T-helper 17 cell (primary cell): ENCODE measurements at places on chromosomes 7 and 10. TPM values are rescaled to one million over a fixed set of nuclear protein-coding genes. Genes with fewer than 3 reads are reported as not detected.
A peak's percentile ranks its signal among the peaks of the same experiment; 100 is the strongest.

DNA sequence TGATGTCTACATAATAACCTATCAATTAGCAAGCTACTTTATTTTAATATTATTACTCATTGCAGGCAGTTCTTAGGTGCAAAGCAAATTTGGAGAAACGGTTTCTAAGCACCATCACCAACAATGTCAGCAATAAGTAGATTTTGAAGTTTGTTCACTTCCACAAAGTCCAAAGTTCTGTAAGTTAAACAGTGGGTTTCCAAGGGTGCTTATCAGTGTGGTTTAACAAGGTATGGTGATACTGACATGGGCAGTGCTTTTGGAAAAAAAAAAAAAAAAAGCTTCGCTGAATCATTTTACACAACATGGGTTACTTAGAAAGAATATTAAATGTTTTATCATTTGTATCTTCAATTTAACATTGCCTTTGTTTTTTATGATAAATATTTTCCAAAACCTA is 101.8 kb downstream of the SPAG6 start:
- H3K4me1 ChIP-seq: peaks cover 2% of the 10 kb centered on the region
- peaks cover 6% of the 10 kb centered on the region for H3K36me3 ChIP-seq
- no peak for DNase-seq
- H3K4me3 ChIP-seq: no peak overlapping the region
- H3K27me3 ChIP-seq: peaks cover 42% of the 10 kb centered on the region

DNA sequence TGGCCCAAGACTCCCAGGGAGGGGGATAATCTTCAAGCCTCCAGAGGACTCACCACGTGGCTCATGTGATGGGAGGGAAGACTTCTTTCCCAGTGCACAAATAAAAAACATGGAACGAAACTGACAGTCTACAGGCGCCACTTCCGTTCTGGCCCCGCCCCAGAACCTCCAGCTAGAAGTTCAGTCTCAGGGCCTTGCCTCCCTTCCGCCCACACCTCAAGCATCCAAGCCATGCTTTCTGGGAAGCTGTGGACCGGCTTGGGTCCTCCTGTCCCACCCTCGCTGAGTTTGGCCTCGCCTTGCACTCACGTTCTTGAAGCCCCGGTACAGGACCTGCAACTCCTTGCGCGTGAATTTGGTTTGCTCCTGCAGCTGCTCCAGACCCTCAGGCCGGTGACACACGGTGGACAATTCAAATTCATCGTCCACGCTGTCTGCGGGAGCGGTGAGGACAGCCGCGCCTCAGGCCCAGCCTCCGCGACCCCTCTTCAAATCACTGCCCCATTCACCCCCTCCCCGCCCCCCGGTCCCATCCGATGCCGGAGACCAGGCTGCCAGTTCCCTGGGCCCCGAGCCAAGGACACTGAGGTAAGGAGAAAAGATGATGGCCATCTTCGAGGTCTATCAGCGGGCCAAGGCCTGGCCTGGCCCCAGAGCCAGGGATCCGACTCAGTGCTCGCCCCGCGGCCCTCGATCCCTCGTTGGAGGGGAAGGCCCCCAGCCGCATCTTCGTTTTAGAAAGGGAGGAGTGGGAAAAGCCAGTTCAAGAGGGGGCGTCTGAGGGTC is 10.7 kb upstream of the OGA start:
- no peaks in the 10 kb centered on the region for H3K27me3 ChIP-seq
- no peak overlapping the region for H3K4me3 ChIP-seq
- H3K36me3 ChIP-seq: no peaks in the 10 kb centered on the region

DNA sequence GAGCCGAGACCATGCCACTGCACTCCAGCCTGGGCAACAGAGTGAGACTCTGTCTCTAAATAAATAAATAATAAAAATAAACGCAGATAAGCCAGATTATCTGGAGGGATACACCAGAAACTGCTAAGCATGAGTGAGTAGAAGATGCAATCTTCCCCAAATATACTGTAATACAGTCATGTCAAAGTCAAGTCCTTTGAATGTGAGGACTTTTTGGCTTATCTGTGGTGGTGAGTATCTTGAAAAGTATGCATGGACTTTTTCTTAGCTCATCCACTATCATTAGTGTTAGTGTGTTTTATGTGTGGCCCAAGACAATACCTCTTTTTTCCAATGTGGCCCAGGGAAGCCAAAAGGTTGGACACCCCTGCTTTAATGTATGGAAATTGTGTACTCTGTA is 44.7 kb upstream of the PITRM1 start:
- no peak for DNase-seq
- H3K36me3 ChIP-seq: no peaks in the 10 kb centered on the region
- no peak overlapping the region for H3K4me3 ChIP-seq
- H3K27me3 ChIP-seq: no peaks in the 10 kb centered on the region
- no peaks in the 10 kb centered on the region for H3K4me1 ChIP-seq

GRCh38 chr7:137120690-137121089 is 222.8 kb downstream of the PTN start:
- DNase-seq: no peak
- no peak overlapping the region for H3K27ac ChIP-seq
- no peaks in the 10 kb centered on the region for H3K27me3 ChIP-seq
- no peaks in the 10 kb centered on the region for H3K36me3 ChIP-seq
- H3K4me1 ChIP-seq: no peaks in the 10 kb centered on the region

DNA sequence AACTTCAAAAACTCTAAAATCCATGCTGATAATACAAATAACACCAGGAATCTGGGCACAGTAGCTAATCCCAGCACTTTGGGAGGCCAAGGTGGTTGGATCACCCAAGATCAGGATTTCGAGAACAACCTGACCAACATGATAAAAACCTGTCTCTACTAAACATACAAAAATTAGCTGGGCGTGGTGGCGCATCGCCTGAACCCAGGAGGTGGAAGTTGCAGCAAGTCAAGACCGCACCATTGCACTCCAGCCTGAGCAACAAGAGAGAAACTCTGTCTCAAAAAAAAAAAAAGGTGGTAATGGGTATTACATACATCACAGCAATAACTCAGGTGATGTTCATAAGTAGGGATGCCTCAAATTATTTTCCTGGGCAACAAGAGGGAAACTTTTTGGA is 315.0 kb upstream of the MEOX2 start:
- no peaks in the 10 kb centered on the region for H3K27me3 ChIP-seq
- no peak overlapping the region for H3K4me3 ChIP-seq

The LIPJ gene
- not detected for total RNA-seq

The HECW1 gene
- total RNA-seq: not detected

The GARIN1A gene
- 1.4 TPM for total RNA-seq

GRCh38 chr7:14894826-14895225 is 7.7 kb downstream of the DGKB start:
- no peak for DNase-seq
- no peaks in the 10 kb centered on the region for H3K4me1 ChIP-seq
- no peaks in the 10 kb centered on the region for H3K36me3 ChIP-seq
- no peak overlapping the region for H3K27ac ChIP-seq
- no peak overlapping the region for H3K4me3 ChIP-seq
- H3K27me3 ChIP-seq: no peaks in the 10 kb centered on the region

The OR6V1 gene
- total RNA-seq: not detected

DNA sequence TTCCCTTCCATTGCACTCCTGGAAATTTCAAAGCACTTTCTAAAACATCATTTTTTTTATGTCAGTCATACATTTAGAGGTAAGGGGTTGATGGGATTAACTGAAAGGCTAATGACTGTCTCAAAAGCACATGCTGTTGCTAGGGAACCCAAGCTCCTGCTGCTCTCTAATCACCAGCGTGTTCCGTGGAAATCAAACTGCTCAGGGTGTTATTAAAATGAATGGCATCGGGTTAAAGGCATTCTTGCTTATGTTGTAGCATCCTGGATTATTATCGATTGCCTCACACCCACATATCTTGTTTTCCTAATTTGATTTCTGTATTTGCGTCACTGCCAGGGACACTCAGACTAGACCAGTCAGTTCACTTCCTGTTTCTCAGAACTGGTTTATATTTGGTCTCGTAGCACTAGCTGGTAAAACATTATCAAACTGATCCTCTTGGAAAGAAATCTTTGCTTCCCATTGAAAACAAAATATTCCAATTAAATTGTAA is 216.5 kb upstream of the MKLN1 start:
- H3K4me3 ChIP-seq: peak overlapping the region; percentile 98
- no peaks in the 10 kb centered on the region for H3K27me3 ChIP-seq
- peaks cover 49% of the 10 kb centered on the region for H3K4me1 ChIP-seq
- H3K27ac ChIP-seq: peak overlapping the region; percentile 81
- no peak for DNase-seq

DNA sequence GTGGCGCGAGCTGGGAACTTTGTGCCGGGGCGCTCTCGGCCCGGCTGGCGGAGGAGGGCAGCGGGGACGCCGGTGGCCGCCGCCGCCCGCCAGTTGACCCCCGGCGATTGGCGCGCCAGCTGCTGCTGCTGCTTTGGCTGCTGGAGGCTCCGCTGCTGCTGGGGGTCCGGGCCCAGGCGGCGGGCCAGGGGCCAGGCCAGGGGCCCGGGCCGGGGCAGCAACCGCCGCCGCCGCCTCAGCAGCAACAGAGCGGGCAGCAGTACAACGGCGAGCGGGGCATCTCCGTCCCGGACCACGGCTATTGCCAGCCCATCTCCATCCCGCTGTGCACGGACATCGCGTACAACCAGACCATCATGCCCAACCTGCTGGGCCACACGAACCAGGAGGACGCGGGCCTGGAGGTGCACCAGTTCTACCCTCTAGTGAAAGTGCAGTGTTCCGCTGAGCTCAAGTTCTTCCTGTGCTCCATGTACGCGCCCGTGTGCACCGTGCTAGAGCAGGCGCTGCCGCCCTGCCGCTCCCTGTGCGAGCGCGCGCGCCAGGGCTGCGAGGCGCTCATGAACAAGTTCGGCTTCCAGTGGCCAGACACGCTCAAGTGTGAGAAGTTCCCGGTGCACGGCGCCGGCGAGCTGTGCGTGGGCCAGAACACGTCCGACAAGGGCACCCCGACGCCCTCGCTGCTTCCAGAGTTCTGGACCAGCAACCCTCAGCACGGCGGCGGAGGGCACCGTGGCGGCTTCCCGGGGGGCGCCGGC is 870 bp downstream of the FZD1 start:
- H3K4me1 ChIP-seq: peaks cover 6% of the 10 kb centered on the region
- peaks cover 2% of the 10 kb centered on the region for H3K36me3 ChIP-seq
- DNase-seq: no peak
- peak overlapping the region; percentile 85 for H3K4me3 ChIP-seq

The WEE2 gene
- not detected for total RNA-seq

- H3K36me3 ChIP-seq: peaks cover 2% of the 10 kb centered on the region
- no peak overlapping the region for H3K27ac ChIP-seq
- no peak for DNase-seq
- no peaks in the 10 kb centered on the region for H3K4me1 ChIP-seq
- H3K27me3 ChIP-seq: no peaks in the 10 kb centered on the region
These were observed 810.7 kb upstream of the AUTS2 start for GRCh38 chr7:68787566-68787965.

- no peak overlapping the region for H3K27ac ChIP-seq
- H3K36me3 ChIP-seq: no peaks in the 10 kb centered on the region
- DNase-seq: no peak
- H3K4me3 ChIP-seq: no peak overlapping the region
These were observed 15.5 kb upstream of the WNT16 start for GRCh38 chr7:121313220-121313792.

DNA sequence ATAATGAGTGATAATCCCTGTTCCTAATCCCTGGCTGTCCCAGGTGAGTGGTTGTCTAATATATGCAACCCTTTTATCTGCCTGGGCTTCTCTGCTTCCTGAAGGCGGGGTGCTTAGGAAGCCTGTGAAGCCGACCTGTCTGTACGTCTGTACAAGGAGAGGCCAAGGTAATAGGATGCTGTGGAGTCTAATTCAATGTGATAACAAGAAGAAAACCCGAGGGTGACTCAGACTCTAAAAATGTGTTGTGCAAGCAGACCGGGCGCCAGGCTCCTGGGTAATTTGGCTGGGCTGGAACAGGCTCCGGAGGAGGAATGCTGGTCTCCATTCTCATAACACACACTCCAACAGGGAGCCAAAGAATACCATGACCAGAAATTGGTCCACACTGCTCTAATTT is 43.6 kb downstream of the THNSL1 start:
- H3K27me3 ChIP-seq: peaks cover 11% of the 10 kb centered on the region
- peaks cover 3% of the 10 kb centered on the region for H3K36me3 ChIP-seq
- peaks cover 14% of the 10 kb centered on the region for H3K4me1 ChIP-seq
- H3K27ac ChIP-seq: no peak overlapping the region

GRCh38 chr7:125465527-125465926 is 535.9 kb upstream of the POT1 start:
- no peak overlapping the region for H3K27ac ChIP-seq
- H3K4me1 ChIP-seq: no peaks in the 10 kb centered on the region
- H3K4me3 ChIP-seq: no peak overlapping the region
- DNase-seq: no peak
- no peaks in the 10 kb centered on the region for H3K36me3 ChIP-seq

DNA sequence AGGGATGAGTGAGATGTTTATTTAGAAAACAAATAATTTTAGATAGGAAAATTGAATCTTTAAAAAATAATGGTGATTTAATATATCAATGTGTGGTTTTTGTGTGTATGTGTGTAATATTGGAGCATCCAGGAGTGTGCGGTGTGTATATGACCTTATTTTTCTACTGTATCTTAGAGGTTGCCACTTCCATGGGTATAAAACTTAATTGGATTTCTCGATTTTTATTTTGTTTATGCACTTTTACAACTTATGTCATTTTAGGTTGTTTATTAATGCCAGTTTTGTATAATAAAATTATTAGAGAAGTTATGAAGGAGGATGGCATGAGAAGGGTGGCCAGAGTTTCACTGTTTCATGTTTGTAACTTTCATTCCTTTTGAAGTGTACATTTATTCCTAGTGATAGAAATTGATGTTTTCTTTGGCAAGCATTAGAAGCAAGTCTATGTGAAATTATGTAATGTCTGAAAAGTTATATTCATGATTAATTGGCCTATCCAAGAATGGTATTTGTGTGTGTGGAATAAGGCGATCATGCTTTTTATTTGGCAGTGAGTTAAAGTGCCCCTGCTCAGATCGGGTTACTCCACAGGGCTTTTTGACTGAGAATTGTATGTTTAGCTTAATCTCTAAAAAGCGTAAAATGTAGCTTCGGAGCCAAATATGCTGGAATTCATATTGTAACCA is 110.3 kb downstream of the KAT6B start:
- DNase-seq: no peak
- H3K27ac ChIP-seq: no peak overlapping the region
- H3K27me3 ChIP-seq: no peaks in the 10 kb centered on the region

The PFKFB3 gene
- 146 TPM for total RNA-seq

GRCh38 chr10:16919121-16919982 is 102.1 kb upstream of the RSU1 start:
- H3K4me3 ChIP-seq: no peak overlapping the region
- H3K27ac ChIP-seq: no peak overlapping the region
- H3K27me3 ChIP-seq: no peaks in the 10 kb centered on the region
- H3K4me1 ChIP-seq: no peaks in the 10 kb centered on the region
